ENCODE measurements at places on chromosomes 7 and 10.
A peak's percentile ranks its signal among the peaks of the same experiment; 100 is the strongest.

DNA sequence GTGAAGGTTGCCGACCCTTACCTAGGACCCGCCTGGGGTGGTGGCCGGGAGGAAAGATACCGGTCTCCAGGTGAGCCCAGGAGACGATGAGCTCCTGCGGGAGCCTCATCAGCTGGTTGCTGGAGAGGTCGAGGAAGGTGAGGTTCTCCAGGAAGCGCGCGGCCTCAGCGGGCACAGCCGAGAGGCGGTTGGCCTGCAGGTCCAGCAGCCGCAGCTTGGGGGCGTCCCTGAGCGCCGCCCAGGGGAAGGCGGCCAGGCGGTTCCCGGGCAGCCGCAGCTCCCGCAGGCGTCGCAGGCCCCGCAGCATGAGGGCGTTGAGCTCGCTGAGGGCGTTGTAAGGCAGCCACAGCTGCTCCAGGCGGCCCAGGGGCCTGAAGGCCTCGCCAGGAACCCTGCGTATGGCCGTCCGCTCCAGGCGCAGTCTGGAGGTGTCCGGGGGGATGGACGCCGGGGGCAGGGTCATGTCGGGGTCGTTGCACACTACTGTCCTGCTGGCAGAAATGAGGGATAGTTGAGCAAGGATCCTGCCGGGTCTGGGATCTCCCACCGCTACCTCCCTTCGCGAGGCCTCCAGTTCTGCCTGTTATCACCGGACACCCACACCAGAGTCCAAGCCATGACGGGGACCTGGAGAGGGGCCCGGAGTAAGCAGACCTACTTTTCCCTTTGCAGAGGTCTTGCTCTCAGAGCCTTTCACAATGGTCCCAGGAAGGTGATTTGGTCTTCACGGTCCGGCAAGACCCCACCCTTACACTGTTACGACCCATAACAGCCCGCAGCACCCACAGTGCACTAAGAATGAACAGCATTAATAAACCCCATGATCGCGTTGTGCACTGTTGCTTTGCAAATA, 3.9 kb downstream of the LRIT1 start:
- DNase-seq, result no peak

DNA sequence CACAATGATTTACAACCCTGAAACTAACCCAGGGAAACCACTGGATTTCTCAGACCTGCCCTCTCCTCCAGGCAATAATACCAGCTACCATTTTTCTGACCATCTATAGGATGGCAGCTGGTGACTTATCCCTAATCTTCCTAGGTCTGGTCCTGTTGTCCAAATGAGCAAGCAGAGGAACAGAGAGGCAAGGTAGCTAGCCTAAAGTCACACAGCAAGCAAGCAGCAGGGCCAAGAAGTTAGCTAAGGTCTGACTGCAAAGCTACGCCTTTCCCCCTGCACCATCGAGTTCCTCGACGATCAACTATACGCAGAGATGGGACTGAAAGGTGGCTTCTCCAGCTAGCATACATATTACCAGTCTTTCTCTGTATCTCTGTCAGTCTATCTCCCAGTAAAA, 25.3 kb downstream of the ATXN7L1 start:
- peak; percentile 47 for DNase-seq

DNA sequence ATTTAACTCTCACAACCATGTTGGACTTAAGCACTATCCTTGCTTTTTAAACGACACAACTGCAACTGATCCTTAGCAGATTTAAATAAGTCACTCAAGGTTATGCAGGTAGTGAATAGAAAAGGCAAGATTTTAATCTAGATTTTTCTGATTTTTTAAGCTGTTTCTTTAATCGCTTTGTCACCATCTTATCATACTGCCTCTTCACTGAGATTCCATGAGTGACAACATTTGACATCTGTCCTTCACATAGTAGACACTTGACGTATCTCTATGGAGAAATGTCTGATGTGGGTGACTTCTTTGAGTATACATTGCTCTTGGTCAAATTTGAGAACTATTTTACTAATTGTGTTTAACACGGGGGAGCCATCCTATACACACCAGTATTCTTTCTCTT, 839.7 kb downstream of the GATA3 start:
- no peak for DNase-seq

DNA sequence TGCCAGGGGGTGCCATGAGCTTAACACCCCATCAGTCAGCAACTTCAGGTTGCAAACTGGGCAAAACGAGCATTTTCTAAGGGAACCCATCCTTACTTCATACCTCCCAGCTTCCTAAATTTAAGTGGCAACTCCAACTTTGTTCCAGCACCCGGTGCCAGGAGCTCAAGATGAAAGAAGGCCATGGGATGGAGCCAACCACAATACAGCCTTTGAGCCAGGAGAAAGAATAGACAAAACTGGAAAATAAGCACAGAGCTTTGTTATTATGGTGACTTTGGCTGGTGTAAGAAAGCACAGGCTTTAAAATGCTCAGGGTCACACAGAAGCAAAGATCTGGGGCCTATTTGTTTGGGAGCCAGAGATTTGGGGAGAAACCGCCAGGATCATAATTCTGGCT, 388.7 kb upstream of the MGMT start:
- DNase-seq, result no peak

GRCh38 chr10:124145109-124145870, 51.9 kb upstream of the CHST15 start:
- DNase-seq, result no peak

GRCh38 chr7:55044791-55045190, 26.0 kb downstream of the EGFR start:
- DNase-seq, result no peak

DNA sequence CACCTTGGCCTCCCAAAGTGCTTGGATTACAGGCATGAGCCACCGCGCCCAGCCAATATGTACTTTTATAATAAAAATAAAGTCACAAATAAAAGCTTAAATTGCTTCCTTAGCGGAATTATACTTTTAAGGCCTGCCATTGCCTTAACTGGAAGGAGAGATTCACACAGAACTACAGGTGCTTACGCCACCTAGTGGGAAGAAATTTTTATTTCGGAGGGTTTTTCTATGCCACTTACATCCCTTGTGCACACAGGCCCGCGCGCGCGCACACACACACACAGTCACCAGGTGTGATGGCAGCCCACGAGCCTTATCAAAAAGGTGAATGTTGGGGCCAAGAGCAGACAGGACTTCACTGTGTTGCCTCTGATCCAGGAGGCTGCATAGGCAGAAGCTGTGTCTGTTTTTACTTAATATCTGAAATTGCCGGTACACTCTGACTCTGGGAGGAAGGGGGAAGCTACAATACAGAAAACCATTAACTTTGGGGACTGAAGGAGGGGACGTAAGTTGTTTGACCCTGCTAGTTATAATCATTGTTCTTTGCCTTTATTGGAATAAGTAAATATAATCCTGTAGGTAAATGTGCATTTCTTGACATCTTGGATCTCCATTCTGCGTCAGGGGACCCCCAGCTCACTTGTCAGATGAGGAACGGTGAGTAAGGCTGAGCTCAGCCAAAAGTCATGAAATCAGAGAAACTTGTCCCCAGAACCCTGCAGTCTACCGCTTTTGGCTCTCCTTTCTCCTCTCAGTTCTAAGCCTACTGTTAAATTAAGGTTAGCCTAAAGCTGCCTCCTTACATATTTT, 87.1 kb downstream of the SLC16A9 start:
- DNase-seq, result no peak

DNA sequence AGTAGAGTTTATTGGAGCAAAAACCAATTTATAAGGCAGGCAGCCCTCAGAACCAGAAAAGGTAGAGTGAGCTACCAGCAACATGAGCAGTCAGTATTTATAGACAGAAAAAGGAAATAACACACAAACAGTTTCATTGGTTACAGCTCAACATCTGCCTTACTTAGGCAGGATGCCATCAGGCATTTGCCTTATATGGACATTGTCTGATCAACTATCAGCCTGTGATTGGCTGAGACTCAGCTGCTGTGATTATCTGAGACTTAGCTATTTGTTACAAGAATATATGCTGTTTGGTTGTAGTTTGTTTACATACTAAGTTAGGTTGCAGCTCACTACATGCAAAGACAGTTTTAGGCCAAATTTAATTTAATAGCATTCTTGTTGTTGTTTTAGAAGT, 60.4 kb upstream of the CDK1 start:
- no peak for DNase-seq

DNA sequence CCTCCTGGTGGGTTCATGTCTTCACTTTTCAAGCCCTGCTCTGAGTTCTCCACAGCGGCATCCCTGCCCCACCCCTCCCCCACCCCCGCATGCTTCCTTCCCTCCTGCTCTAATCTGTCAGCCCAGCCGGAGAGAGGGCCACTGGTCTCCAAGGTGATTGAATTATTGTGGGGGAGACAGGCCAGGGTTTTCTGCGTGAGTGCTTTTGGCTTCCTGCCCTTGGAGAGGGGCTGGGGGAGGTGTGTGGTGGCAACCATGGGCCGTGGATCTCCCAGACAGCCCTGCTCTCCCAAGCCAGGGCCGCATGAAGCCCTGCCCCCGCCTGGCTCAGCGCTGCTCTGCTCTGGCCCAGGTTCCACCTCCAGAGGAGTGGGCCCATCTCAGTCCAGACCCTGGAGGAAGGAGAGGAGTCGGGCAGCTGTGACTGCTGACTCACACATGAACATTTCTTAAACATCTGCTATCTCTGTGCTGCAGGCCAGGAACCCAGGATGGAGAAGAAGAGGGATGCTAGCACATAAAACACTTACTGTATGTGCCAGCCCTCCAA, 109.9 kb downstream of the ZMIZ1 start:
- no peak for DNase-seq

DNA sequence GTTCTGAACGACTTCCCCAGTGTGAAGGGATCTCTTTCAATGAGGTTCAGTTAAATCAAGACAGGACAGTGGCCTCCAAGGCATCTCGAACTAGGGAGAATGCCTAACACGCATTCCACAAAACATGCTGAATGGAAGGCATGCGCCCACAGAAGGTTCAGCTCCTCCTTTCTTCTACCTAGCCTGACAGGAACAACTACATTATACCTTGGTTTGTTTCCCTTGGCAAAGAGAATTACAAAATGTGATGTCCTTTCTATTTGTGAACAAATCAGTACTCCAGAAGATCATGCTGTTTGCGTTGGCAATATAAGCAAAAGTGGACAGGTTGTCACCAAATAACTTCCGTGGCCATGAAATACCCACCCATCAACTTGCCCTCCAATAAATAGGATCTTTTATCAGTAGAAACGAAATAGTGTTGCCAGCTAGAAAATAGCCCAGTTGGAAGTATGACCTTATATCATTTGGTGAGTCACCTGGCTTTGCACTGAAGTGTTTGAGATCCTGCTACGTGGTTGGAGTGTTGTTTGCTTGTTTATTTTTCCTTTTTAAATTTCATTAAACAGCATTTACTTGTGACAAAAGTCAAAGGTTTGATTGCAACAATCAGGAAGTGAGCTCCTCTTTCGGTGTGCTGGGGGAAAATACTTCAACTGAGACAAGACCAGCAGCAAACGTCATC, 117.0 kb upstream of the FAM204A start:
- DNase-seq, result no peak

DNA sequence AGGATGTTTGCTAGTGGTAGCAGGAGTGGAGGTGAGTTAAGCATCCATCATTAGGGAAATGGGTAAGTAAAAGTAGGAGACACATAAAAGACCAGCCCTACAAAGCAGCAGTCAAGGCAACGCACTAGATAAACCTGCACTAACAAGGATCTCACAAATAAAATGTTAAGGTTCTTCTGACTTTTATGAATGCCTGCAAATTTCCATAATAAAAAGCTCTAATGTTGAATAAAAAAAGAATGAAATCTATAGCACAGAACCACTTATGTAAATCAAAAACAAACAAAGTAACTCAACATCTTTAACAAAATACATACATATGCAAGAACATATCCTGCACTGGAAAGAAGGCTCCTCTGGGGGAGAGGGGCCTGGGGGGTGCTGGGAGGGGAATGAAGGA, 4.6 kb downstream of the SGMS1 start:
- DNase-seq, result no peak

- DNase-seq, result peak; percentile 96
Observed at GRCh38 chr7:99558306-99559174, at the start of gene ZNF655. Gene ZNF655 (plus strand): TSS chr7:99558642. CDS start chr7:99560560, 1,918 bp downstream.

DNA sequence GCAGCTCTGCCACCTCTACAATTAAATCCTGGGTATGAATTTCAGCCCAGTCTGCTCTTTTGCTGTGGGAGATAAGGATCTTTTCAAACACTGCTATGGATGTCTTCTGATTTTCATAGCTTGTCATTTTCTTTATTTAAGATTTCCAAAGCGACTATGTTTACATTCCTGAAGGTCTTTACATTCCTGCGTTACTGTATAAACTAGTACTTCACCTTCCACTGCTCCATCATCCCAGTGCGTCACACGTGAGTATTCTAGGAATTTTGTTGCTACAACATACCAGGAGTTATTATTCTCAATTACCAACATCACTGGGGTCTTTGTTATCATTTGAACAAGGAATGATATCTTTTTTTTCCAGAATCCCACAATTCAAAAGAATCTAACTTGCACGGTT, 944.7 kb downstream of the SORCS3 start:
- no peak for DNase-seq

GRCh38 chr7:120995654-120996053, 7.1 kb downstream of the CPED1 start:
- DNase-seq, result no peak

GRCh38 chr7:18345641-18346234, 149.8 kb upstream of the HDAC9 start:
- DNase-seq, result peak; percentile 56

DNA sequence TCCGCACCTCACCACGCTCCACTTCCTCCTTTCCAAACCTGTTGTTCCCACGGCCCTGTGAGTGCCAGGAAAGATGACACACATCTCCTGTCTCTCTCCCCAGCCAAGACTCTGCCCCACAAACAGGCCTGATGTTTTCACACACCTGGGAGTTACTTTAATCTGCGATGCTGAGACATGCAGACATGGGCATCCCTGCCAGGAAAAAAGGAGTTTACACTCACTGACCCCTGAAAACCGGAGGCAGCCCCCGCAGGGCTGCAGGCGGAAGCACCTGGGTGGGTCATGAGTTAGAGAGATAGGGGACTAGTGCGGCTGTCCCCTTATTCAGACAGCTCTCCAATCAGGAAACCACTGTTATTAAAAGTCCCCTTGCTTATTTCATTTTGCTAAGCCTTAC, 106.4 kb upstream of the CARD11 start:
- DNase-seq, result no peak

- DNase-seq, result no peak
Observed at GRCh38 chr10:60384708-60385398, 4.8 kb downstream of the ANK3 start.

DNA sequence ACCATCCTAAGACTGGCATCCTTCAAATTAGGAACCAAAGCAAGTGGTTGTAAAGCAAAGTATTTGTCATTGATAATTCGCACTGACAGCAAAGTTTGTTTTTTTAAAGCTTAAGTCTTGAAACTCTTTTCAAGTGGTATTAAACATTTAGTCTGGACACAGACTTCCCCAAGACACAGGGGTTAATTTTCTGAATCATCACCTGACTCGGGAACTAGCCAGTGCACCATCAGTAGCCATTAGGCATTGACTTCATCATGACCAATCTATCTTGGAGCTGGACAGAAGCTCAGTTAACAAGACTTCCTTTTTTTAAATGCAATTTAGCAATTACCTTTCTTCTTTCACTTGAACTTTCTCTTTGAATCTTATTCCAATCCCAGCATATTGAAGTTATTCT, 210.6 kb downstream of the ZNF365 start:
- DNase-seq, result no peak

Data from activated CD8-positive, alpha-beta memory T cell treated with anti-CD3 and anti-CD28 coated beads for 24 hours (primary cell).